ENCODE measurements at places on chromosomes 1 and 21.

DNA sequence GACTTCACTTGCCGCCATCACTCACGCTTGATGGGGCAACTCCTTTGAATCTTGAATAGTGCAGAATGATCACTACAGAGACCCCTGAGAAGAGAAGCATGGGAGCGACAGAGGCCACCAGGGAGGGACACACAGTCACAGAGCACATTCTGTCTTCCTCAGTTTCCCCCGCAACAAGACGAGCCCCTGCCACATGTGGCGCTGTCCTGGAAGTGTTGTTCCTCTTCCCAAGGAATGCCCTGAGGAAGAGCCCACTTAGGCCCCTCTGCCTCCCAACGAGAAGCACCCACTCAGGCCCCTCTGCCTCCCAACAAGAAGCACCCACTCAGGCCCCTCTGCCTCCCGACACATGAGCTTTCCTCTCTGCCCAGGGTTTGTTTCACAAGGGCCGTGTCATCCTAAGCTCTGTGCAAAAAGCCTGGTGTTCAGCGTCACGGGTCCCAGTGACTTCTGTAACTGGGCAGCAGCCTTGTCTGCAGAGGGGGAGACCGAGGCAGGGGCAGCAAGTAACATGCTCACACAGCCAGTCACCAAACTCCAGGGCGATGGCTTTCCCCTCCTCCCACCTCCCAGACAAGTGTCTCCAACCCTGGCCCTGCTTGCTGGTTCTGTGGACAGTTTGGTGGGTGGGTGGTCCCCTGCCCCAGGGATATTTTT, 19.8 kb downstream of the SLC37A1 start:
- no peak for DNase-seq

DNA sequence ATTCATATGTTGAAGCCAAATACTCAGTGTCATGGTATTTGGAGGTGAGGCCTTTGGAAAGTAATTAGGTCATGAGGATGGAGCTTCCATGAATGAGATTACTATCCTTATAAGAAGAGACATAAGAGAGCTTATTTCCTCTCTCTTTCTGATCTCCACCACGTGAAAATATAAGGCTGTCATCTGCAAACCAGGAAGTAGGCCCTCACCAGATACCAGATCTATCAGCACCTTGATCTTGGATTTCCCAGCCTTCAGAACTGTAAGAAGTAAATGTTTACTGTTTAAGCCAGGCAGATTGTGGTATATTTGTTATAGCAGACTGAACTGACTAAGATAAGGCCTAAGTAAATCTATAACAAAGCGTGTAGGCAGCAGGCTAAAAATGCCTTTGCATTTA, 25.3 kb downstream of the RBM11 start:
- DNase-seq, result no peak

DNA sequence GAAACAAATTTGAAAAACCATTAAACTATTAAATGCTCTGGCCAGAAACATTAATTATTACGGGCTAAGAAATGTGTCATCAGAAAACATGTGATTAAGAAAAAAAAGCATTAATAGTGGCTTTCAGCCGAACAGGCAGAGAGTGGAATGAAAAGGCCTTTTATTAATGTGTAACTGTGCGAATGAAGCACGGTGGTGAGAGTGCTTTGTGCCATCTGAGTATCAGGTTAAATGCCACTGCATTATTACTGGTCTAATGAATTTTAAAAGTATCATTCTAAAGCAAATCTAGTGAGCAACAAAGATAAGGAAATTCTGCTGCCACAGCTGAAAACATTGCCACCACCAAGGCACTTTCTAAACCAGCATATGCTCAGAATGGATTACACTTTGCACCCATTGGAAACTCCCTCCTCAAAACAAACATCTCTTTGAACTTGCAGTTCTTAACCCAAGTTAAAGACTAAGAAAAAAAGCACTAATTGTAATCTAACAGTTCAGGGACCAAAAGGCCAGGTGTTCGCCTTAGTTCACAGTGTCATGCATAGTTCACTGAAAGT, 30.0 kb upstream of the SSX2IP start:
- DNase-seq, result no peak

- DNase-seq, result no peak
Measured at GRCh38 chr1:62426237-62426636, 10.6 kb upstream of the USP1 start.

DNA sequence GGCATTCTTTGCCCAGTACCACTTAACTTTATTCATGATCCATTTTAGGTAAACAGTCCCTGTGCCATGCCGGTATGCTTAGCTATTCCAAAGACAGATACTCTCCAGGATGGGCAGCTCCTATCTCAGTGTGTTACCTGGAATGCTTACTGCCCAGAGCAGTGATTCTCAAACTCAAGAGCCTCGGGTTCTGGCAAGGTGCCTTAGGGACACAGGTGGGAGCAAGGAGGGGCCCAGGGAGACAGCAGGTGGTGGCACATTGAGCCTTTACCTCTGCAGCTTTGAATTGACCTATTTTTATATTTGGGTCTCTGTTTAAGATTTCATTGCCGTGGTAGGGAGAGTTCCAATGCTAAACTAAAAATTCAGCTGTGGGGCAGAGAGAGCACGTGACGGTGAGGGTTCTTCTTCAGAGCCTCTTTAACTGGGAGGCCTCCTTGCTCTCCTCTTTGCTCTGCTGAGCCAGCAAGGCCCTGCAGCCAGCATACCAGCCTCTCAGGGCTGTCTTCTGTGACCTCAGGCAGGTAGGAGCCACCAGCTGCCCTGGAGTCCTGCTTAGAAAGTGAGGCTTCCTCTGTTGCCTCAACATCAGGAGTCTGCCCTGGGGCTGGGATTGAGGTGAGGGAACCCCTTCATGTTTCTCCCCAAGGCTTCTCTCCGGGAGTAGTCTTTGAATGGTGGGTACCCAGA, 20.2 kb downstream of the PHGDH start:
- DNase-seq, result no peak

GRCh38 chr1:241012708-241013340, 344.2 kb downstream of the RGS7 start:
- no peak for DNase-seq

DNA sequence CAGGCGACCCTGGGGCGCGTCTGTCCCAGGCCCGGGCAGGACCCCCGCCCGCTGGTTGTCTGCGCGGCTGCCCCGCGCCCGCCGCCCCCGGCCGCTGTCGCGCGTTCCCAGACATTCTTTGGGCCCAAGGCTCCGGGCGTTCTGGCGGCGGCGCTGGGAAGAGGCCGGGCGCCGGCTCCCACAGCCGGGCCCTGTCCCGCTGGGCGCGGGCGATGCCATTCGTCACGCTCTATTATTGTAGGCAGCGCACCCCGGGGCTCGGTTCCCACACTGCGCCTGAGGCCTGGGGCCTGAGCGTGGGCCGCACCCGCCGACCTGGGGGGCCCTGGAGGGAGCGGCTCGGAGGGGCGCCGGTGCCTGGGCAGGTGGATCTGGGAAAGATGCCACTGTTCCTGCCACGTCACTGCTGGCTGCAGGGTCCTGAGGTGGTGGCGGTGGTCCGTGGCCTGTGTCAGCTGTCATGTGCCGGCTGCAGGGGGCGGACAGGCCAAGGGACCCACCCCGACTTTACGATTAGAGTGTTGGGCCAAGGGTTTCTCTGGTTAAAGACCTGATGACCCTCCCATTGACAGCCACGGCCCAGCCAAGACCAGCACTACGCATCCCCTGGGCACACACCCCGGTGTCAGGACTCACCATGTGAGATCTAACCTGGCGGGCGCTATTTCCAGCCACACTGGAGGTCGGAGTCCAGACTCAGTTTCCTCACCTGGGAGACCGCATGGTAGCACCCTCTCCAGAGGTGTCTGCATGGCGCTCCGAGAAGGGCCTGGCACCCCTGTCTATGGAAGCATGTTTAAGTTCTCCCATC, 55.1 kb upstream of the ADARB1 start:
- no peak for DNase-seq

DNA sequence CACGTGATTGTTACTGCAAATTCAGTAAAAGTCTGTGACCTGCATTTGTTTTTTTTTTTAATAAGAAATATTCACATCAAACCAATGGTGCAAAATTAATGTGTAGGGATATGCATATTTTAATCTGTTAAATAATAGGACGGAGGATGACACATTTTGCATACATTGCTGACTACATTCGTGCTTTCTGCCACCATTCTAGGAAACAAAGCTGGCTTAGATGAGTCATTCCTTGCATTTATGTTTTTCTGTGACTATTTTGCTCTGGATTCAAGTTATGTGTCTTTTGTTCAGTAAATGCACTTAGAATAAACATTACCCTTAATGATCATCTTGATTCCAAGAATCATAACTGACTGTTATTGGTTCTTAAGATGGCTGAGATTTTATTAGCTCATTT, 23.9 kb upstream of the CYYR1 start:
- no peak for DNase-seq

GRCh38 chr1:221031458-221032203, 152.4 kb downstream of the HLX start:
- no peak for DNase-seq

GRCh38 chr21:33075128-33075527, 5.2 kb downstream of the OLIG1 start:
- DNase-seq, result no peak

DNA sequence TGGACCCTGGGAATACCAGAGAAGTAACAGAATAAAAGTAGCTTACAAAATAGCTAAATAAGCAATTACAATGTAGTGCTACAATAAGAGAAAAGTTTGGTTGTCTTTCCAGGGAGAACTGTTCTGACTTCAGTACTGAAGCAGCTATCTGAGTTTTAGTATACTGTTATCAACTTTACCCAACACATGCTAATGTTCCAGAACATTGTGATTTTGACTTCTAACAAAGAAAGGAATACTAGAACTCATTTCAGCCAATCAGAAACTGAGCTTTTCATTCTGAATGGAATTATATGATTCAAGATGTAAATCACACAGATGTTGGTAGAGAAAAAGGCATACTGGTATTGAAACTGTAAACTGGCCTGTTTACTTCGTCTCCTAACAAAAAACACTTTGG, at the start of gene C1orf105:
C1orf105 (plus strand) TSS at position 301 of the 400 bp plus-strand sequence. CDS start 201 bp downstream, outside the sequence.
- no peak for DNase-seq

DNA sequence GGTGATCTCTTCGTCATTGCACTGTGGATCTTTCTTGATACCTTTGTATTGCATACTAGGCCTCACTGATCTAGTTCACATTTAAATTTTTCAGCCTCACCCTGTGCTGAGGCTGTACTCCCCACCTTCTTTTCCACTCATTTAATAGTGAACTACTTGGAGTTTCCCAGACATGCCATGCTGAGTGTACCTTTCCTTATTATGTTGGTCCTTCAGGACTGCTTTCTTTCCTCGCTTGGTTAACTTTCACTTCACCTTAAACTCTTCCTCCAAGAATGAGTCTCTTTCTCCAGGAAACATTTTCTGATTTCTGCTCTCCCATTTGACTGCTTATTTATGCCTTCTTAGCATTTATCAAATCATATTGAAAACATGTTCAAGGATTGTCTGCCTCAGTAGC, 20.8 kb downstream of the RNF2 start:
- no peak for DNase-seq

All from DND-41 (cell line).